ENCODE measurements at places on chromosomes 1 and 21.
A peak's percentile ranks its signal among the peaks of the same experiment; 100 is the strongest.

GRCh38 chr1:24248859-24249258 lies 61.8 kb upstream of the IFNLR1 start:
- no peak for DNase-seq

DNA sequence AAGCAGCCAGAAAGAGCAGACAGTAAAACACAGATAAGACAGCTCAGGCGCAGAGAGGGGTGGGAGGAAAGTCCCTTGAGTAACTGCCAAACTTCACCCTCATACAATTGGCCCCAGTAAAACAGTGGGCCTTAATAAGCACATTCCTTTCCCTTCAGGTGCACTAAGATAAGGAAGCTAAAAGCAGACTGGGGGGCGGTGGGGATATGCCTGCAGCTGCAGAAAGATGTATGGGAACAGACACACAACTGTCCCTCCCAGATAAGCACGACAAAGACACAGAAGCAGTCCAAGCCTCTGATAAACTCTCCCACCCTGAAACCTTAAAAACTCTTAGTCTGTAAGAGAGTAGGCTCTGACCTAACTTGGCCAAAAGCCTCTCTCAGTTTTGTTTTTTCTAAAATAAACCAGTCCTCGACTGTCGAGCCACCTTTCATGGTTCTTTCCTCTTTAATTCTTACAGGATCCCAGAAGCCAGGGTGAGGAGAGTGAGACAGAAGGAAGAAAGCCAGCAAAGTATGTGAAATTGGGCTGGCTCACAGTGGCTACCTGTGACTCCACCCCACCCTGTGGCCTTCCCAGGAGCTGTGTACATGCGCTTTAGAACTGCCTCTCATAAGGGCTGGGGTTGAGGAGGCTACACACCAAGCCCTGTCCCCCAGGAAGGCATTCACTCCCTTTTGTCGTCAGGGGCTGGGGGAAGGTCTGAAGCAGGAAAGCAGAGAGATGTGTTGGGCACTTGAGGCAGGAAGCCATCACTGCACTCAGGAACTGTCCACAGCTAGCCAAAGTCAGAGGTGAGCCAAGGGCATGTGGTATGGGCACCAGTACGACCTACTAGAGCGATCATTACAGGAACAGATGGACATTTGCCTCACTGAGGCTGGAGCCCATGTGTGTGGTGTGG lies 4.6 kb downstream of the PGLYRP4 start:
- DNase-seq: no peak

DNA sequence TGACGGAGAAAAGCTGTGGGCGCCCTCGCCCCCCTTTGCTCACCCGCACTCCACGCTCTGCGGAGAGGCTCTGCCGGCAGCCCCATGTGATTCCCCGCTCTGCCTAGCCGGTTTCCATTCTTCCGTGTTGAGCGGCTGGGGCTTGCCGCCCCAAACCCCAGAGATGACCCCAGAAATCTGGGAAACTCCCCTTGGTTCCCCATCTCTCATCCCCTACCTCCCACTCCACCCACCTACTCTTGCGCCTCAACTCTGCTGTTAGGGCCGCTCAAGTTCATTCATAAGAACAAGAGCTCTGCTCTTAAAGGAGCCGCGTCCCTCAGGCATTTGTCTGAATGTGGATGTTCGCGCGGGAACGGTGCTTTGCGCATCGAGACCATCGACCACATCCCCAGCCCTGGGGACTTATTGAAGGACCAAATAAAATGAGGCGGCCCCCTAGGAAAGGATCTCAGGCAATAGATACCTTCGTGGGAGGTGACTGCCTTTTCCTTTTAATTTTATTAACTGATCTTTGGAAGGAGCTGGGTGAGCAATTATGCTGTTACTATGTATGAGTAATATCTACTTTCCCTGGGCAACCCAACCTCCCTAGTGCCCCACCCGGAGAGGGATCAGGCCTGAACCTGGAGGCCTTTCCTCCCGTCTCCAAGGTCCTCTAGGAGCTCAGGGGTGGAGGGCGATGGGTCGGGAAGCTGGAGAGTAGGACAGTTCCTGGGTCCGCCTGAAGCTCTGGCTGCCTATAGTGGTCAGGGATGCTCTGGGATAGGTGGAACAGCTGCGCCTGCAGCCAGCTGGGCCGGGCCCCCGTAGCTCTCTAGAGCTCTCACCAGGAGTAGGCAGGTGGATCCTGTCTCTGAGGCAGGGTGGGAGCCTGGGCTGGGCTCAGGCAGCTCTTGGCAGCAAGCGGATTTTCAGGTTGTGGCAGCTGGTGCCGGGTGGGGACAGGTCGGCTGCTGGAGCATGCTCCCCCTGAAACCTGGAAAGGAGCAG lies 898 bp downstream of the MFSD2A start:
- no peak for DNase-seq

- DNase-seq: no peak
Measured at GRCh38 chr1:230122366-230123279, 55.6 kb downstream of the GALNT2 start.

DNA sequence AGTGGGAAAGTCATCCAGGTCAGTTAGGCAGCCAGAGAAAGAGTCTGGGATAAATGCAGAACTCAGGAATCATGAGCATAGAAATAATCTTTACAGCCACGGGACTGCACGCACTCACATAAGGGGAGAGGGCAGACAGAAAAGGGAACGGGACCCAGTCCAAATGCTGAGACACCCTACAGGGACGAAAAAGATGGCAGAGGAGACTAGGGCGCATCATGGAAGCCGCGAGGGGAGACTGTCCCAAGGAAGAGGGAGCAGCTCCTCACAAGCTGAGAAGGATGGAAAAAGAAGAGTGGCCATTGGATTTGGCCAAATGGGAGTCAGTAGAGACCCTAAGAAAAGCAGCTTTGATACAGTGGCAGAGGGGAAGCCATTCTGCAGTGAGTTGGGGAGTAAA lies 102.9 kb upstream of the TLR5 start:
- no peak for DNase-seq

GRCh38 chr1:109371341-109371739 lies 26.4 kb downstream of the SORT1 start:
- peak; percentile 62 for DNase-seq

DNA sequence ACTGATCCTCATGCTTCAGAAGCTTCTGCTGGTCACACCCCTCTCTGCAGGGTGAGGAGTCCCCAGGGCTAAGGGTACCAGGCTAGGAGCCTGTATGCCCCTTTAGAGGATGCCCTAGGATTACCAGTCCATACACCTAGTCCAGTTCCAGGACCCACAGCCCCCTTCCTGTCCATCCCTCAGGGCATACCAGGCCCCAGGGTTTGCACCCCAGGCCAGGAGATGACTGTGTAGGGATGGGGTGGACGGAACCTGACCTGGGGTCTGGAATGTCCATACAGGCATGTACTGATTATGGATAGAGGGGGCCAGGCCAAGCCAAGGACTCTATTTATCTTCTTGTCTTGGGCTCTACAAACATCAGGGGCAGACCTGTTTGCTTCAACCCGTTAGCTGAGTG lies 34.9 kb downstream of the TRIM67 start:
- DNase-seq: no peak

GRCh38 chr21:34027721-34028461 lies 45.5 kb upstream of the MRPS6 start:
- DNase-seq: no peak

DNA sequence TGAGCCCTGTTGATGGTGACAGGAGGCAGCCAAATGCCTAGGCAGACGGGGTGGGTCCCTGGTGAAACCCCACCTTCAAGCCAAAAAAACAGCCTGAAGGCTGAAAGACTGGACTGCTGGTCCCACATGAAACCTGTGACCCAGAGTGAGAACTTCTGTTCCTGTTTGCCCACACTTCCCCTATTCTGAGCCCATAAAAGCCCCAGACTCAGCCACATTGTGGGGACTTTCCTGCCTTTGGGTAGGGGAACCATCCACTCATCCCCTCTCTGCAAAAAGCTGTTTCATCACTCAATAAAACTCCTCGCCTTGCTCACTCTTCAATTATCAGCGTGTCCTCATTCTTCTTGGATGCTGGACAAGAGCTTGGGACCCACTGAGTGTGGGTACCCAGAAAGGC lies 25.2 kb downstream of the HTR6 start:
- DNase-seq: no peak

DNA sequence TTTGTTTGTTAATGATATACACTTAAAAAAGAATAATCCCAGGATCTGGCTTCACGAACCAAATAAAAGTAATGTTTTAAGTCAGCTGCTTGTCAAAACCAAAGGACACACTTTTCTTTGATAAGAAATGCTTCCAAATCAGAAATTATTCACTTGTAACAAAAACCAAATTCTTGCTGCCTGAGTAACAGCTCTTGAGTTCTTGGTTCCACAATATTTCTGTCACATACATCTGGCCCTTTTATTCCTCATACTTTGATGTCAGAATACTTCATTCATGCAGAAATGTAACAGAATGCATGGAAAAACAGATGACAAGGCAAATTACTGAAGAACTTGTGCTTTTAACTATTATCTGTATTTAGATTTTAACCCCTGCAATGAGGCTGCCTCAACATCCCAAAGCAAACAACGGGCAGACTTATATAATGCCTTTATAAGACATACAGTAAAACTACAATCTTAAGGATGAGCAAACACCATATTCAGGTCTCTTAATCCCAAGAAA lies 1.5 kb downstream of the VAMP4 start:
- no peak for DNase-seq
